Stimulated activated CD4-positive, alpha-beta T cell treated with anti-CD3 and anti-CD28 coated beads, Interleukin-4, amount 100 ng/mL, for 48 hours (primary cell): ENCODE measurements at places on chromosomes 1 and 21.

DNA sequence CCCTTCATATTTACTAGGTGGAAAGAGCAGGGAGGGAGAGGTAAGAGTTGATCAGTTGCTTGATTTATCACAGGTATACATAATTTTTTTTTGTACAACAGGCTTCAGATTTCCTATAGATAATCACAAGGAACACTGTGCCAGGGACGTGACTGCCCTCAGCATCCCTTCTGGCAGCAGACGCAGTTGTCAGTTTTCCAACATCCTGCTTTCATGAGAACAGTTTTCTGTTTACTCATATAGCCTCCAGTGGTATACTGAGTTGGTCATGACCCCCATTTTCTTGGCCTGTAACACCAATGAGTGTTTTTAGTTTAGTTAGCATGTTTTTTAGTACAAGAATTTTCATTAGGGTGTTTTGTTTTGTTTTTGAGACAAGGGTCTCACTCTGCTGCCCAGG is 37.9 kb upstream of the PTPRF start:
- no peak for DNase-seq

GRCh38 chr1:111656086-111657017 is 36.8 kb downstream of the RAP1A start:
- DNase-seq: no peak

DNA sequence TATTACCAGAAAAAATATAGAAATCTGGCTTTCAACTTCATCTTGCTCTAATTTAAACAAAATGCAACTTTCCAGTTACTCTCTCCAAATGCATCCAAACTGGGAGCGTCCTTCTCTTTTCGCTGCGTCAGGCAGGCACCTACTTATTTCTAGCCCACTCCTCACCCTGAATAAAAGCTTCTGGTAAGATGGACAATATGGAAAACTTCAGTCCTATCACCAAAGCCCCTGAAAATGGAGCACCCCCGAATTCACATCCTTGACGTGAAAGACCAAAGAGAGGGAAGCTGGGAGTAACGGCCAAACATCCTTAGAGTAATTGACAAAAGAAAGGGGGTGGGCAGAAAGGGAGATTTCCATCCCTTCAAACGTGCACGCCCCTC is 5.5 kb upstream of the PROX1 start:
- DNase-seq: no peak

DNA sequence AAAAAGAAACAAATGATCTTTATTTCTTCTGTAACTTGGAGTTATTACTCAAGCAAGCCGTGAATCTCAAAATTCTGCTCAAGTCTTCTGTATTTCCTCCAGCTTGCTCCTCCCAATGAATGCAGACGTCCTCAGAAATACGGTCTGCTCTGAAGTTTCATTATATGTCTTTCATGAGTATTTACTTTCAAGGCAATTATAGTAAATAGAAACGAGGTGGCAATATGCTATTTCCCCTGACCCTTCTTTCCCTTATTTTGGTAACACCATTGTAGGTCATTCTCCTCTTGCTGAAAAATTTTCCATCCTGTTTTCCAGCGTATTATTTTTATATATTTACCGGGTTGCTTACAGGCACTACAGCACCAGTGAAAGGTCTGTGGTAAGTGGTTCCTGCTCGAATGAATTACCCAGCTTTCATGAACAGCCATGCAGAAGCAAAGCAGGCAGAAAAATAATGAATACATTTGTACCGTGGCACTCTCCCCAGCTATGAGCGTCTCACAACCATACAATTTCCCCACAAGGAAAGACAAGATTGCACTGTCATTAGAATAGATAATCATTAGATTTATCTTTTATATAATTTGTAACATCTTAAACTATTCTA is 350.9 kb upstream of the PKN2 start:
- no peak for DNase-seq

- no peak for DNase-seq
These were observed 81.4 kb upstream of the BACE2 start for GRCh38 chr21:41086569-41086968.

DNA sequence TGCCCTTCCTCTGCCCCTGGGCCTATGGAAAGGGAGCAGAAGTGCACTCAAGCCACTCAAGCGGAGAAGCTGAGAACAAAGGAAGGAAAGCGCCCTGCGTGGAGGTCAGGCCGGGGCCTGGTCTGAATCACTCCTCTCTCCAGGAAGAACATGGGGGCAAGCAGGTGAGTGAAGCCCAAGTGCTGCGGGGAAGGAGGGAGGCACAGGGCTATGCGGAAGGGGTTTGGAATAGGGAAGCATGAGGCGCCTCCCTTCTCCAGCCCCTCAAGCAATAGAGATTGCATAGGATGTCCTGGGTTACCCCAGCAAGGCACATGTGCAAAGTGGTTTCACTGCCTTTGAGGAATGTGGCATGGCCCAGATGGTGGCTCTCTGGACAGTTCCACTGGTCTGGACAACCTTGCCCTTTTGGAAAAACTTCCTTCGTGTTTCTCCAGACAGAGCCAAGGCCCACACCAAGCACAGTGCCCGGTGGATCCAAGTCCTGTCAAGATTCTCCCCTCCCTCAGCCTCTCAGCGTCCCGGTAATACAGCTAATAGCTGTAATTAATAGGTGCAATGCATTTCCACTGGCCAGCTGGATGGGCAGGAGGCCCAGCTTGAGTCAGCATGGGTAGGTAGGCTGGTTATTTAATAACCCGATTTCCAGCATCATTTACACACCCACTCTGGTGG is 13.7 kb downstream of the BLACAT1 start:
- no peak for DNase-seq

DNA sequence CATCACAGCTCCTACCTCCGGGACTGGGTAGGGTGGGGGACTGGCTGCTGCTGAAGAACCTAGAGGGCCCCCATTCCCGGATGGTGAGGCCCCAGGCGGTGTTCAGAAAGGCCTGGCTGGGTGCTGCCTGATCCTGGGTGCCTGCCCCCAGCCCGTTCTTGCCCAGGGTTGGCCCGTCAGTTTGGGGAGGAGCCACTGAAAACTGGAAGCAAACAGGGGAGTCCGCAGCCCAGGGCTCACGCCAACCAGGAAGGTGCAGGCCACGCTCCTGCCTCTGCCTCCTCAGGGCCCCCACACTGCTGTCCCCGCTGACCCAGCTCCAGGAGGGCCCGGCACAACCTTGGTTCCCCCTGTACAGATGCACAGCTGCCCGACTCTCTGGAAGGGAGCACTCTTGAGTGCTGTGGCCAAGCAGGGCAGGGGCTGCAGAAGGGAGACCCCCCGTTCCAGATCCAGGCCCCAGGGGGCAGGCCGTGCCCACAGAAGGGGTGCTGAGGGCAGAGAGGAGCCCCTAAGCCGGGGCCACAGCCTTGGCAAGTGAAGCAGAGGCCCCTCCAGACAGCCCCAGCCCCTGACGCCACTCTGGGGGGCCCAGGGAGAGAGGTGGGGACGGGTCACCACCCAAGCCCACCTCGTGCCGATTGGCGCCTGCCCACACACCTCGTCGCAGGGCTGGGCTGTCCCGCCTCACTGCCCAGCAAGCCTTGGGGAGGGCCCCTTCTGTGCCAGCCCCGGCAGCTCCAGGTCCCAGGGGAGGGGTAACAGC is 5.5 kb downstream of the C1QTNF12 start:
- no peak for DNase-seq

DNA sequence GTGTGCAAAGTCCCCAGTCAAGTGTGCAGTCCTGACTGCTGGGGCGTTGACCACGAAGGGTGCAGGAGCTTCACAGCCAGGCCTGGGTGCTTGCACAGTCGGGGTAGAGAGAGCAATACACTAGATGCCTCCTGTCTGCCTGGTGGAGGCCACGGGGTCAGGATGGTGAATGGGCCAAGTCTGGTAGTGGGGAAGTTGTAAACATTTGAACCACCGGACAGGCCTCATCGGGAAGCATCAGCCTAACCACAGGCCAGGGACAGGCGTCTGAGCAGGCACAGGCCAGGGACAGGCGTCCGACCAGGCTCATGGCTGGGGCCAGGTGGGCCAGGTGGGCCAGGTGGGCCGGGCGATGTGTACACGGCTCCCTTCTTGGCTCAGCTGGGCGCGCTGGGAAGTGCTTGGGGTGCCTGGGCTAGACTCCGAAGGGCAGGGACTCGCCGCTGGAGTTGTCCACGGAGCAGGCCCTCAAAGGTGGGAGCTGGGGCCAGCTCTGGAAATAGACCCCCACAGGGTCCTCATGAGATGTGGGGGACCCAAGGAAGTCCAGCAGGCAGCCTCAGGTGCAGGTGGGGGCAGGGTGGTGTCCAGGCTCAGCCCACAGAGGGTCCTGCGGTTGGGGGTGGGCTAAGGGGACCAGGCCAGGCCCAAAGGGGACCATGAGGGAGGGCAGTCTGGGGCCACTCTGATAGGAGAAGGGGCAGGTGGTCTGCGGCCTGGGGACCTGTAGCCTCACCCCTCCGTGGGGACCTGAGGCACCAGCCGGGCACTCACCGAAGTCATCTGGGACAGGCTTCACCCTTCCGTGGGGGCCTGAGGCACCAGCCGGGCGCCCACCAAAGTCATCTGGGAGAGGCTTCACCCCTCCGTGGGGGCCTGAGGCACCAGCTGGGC is 15.0 kb downstream of the COL6A1 start:
- DNase-seq: no peak

DNA sequence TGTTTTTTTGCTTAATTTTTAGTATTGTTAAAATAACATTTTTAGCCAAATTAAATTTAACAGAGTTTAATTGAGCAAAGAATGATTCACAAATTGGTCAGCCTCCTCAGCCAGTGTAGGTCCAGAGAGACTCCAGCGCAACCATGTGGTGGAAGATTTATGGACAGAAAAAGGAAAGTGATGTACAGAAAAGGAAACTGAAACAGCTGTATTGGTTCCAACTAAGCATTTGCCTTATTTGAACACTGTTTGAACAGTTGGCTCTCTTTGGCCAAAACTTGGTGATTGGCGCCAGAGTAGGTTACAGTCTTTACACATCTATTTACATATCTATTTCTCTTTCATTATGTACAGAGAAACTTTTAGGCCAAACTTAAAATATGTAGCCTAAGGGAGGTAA is 19.4 kb downstream of the RPS6KC1 start:
- DNase-seq: no peak

DNA sequence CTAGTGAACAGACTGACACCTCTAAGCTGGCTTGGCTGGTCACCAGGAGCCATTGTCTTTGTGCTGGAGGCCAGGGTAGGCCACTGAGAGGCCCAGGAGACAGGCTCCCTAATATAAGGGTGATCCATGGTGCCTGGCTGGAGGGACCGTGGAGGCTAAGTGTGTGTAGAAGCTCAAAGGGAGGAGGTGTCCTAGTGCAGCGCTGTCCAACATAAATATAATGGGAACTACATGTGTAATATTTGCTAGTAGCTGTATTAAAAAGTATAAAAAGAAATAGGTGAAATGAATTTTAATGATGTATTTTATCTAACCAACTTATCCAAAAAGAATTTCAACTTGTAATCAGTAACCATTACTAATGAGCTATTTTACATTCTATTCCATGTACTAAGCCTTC is 35.0 kb downstream of the SOX13 start:
- DNase-seq: no peak

DNA sequence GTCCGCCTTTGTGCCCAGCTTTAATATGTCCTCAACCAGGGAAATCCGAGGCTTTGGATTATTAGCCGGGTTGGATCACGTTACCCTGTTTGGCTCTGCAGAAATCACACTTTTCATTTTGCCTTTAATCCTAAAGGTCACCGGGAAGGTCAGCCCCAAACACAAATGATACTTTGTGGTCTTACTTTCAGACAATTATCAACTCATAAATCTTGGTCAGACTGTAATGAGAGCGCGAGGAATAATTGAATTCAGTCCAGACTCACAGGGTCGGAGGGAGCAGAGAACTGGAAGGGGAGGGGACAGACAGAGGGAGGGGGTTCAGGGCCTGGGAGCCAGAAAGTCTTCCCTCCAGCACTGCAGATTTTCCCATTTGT is 91.7 kb upstream of the NFIA start:
- no peak for DNase-seq
